ENCODE measurements at places on chromosomes 5 and 9. TPM values are rescaled to one million over a fixed set of nuclear protein-coding genes. Genes with fewer than 3 reads are reported as not detected.

Gene PTPRD
- 18.0 TPM for total RNA-seq

Gene IL3
- total RNA-seq: not detected

DNA sequence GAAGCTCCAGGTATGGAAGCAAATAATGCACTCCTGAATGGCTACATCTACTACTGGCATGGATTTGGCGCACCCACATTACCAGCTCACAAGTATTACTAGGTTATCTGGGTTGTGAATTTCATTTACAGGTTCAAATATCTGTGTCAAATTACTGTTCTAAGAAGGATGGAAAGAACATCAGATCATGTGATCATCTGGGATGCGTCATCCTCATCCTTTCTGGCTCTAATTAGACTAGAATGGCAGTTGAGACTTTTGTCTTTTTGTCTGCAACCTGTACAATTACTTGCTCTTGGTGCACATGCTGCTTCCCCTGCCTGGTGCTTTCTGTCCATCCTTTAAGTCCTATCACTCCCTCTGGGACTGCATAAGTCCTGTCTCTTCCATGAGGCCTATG, 64.1 kb downstream of the PJA2 start:
- no peak for DNase-seq

DNA sequence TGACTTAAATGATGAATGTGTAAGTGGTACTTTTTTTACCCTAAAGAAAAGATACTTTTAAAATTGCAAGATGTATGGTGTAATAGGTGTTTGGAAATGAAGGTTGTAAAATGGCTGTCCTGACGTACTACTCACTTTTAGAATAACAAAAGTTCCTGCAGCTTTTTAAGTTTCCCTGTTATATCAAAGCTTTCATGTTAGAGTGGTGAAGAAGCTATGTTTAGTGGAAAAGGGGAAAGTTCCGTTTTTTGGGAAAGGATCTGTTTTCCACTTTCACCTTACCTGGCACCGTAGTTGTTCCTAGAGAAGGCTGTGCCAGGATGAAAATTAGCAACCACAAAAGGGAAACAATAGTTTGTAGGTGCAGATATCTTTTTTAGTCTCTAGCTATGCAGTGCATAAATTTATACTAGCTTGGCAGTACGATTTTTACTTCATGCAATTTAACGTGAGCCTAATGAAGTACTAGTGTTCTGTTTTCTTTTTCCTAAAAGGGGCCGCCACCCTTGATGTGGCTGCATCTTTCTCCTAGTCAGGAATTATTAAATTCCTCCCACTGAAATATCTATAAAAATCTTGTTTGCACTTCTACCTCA, 1.3 kb downstream of the TNPO1 start:
- DNase-seq: no peak

Gene PCDHB14
- total RNA-seq: 1.9 TPM

GRCh38 chr5:133322743-133323142, 270.9 kb downstream of the HSPA4 start:
- no peak for DNase-seq

- DNase-seq: no peak
Observed at GRCh38 chr5:149789835-149790234, 59.7 kb downstream of the PPARGC1B start.

Gene TLR4
- total RNA-seq: 62.8 TPM

Gene LIX1
- not detected for total RNA-seq

GRCh38 chr5:194102-194501, 2.8 kb downstream of the LRRC14B start:
- no peak for DNase-seq

Gene ESM1
- total RNA-seq: not detected

DNA sequence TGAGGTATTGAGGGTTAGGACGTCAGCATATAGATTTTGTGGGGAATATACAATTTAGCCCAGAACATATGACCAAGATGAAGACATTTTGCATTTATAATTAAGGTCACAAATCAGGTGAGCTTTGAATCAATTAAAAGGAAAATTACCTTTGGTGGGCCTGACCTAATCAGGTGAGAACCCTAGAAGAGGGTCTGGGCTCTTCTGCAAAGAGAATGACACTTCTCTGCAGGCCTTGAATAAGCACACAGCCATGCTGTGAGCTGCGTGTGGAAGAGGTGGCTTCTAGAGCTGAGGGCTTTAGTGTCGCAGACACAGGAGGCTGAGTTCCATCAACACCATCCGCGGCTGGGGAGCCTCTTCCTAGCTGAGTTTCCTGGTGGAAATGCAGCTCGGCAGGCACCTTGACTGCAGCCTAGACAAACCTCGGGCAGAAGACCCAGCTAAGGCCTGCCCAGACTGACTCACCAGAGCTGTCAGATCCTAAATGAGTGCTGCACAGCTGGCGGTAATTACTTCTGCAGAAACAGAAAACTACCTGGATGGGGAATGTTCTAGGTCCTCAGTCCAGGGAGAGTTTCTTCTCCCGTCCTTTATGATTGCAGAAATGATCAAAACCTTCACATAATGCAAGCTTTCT, 287.5 kb upstream of the IRX1 start:
- DNase-seq: no peak

Gene MORN5
- total RNA-seq: not detected

Gene ALDH7A1
- 25.1 TPM for total RNA-seq

Gene LHX3
- not detected for total RNA-seq

Gene C9orf50
- total RNA-seq: not detected

- no peak for DNase-seq
Observed at GRCh38 chr9:546797-547223, 294.7 kb upstream of the DMRT1 start.

Gene LRRC8A
- 40.5 TPM for total RNA-seq

DNA sequence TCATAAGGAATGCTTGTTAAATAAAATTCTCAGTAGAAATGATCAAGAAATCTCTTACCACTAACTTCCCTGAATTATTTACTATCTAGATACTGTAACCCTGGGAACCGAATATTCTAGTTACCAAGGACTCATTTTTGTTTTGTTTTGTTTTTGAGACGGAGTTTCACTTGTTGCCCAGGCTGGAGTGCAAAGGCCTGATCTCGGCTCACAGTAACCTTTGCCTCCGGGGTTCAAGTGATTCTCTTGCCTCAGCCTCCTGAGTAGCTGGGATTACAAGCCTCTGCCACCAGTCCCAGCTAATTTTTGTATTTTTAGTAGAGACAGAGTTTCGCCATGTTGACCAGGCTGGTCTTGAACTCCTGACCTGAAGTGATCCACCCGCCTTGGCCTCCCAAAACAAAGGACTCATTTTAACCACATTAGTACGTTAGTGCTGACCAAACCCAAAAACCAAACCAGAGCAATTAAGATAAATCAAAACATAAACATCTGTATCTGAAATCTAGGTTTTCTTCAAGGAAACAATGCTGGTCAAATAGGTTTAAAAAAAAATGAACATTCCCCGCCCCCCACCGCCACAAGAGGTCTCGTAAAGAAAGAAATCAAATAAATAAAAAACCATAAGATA, 3.7 kb downstream of the TXN start:
- DNase-seq: no peak

Gene NREP
- 6.8 TPM for total RNA-seq

Gene ACTBL2
- total RNA-seq: not detected

DNA sequence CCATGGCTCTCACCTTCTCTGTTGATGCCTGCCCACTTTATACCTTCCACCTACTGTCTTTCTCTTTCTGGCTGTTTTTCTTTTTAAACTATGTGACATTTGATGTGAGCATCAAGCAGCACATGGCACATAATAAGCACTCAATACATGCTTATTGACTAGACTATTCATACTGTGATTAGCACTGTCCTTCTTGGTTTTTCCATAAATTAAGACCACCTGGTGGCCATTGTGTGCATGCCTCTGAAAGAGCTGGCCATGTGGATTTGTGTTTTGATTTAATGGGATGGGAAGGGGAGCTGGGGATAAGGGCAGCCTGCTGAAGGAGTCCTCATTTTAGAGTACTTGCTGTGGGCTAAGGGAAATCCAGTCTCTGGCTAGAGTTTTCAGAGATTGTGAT, 79.4 kb downstream of the ARHGEF28 start:
- no peak for DNase-seq

GRCh38 chr9:69925452-69925851, 104.8 kb downstream of the CFAP95 start:
- DNase-seq: no peak

- DNase-seq: peak; percentile 90
Observed at GRCh38 chr9:121286973-121287741, 19.2 kb downstream of the GSN start.

Gene GFI1B
- not detected for total RNA-seq

Gene TSSK1B
- total RNA-seq: not detected

Gene SYNPO
- total RNA-seq: 174 TPM

- DNase-seq: no peak
Observed at GRCh38 chr5:81363093-81363871, 30.7 kb downstream of the ACOT12 start.

DNA sequence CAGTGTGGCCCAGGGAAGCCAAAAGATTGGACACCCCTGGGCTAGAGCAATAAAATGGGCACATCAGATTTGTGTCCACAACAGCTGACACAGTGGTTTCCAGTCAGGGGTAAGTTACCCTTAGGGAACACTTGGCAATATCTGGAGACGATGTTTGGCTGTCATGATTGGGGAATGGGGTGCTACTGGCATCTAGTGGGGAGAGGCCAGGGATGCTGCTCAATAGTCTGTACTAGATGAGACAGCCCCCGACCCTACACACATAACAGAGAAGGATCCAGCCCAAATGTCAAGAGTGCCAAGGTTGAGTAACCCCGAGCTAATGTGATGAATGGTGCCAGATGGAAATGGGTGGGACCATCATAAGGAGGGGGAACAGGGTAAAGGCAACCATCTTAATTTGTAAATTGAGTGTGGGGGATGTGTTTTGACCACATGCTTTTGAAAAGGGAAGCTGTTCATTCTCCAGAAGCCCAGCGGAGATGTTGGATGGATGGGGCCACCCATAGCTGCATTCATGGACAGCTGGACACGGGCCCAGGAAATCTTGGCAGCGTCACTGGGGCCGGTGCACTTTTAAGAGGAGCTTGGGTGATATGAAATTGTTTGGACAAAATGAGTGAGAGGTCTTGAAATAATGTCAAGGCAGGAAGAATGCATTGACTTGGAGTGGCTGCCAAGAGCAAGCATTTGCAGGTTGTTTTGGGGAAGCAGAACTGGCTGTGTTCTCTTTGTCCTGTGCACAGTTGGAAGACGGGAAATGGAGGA, 33.4 kb downstream of the SYK start:
- DNase-seq: no peak

- no peak for DNase-seq
Observed at GRCh38 chr9:13369431-13369830, 89.9 kb upstream of the MPDZ start.

DNA sequence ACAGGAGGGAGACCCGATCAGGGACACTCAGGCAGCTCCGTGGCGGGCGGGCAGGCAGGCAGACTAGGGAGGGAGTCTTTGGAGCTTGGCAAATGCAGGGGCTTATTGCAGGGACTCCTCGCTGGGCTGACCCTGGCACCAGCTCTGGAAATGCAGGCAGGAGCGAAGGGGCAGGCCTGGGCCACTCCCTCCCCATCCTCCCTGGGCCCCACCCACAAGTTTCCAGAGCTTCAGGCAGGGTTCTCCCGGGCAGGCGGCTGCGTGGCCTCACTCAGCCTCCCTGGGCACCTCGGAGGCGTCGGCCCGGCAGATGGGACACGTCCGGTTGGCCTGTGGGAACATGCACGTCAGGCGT, 8.5 kb downstream of the RNF44 start:
- DNase-seq: no peak

GRCh38 chr5:81354093-81354492, 39.8 kb downstream of the ACOT12 start:
- DNase-seq: no peak

Gene HMCN2
- 3.1 TPM for total RNA-seq

Gene GKAP1
- 8.1 TPM for total RNA-seq

GRCh38 chr5:66987949-66988838, 208.4 kb downstream of the CD180 start:
- DNase-seq: no peak

Gene CD274
- 1.0 TPM for total RNA-seq

GRCh38 chr5:23007236-23007635, 154.1 kb upstream of the CDH12 start:
- no peak for DNase-seq

Gene MEIKIN
- 1.0 TPM for total RNA-seq

DNA sequence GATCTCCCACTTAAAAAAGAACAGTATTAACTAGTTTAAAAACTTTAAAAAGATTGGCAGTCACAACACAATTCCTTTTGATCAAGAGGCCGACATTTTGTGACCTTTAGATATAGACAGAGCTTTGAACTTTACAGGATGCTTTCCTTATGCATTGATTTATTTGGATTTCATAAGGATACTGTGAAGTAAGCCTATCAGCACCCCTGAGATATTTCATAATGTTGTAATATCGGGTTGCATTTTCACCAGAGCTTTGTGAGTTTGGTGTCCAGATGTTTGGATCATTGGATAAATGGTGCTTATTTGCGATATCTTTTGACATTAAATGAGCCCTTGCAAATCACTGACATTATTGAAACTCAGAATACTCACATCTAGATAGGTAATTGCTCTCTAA, 7.7 kb downstream of the PALM2AKAP2 start:
- no peak for DNase-seq

Gene MRPS30
- 28.5 TPM for total RNA-seq

DNA sequence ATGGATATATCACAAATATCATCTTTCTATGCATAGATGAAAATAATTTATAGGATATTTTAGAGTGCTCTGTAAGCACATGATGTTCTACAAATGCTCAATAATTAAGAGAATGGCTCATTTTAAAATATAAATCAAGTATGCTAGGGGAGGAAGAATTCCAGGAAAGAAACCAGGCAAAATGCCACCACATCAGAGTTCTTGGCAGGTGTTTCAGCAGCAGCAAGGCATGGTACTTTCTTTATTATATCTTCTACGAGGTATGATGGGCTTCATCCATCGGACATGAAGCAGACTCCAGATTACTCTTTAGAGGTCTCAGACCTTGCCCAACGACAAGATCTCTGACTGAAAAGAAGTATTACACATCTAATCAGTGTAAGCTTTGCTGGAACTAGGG, 316.3 kb upstream of the ARRDC3 start:
- no peak for DNase-seq

Gene IL13
- not detected for total RNA-seq

DNA sequence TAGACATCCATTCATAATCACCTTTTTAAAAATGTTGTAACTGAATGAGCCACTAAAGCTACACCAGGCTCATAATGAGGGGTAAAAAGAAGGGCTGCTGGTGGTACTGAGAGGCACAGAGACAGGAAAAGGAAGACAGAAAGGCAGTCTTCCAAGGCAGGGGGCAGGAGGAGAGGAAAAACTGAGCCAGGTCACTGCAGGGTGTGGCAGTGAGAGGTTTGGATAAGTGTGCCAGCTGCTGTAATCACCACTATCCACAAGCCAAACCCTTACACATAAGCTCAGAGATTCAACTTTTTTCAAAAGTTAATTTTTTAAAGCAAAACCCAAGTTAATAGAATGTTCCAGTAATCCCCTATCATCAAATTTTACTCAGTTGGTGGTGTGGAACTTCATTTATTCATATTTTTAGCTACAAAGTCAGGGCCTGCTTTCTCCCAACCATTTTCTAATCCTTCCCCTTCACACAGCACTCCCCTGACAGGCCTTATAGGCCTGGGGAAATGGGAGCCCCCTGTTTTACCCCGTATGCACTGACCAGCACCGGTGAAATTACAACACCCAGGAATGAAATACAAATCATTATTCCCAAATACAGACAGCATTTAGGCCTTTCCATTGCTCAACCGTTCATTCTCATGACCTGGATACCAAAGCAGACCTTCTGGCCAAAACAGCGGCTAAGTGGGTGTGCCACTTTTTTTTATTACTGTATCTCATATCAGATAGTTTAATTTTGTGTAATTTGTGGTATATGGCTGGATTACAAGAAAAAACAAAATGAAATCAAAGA, 76.3 kb downstream of the EFNA5 start:
- DNase-seq: no peak

Gene TNC
- total RNA-seq: 32.6 TPM

Gene KIF20A
- total RNA-seq: not detected

Gene FRRS1L
- total RNA-seq: 0.32 TPM

Gene WNK2
- 1.1 TPM for total RNA-seq

All from mesenteric fat pad (tissue), 1 donor.